ENCODE measurements at places on chromosomes 3 and 15.

DNA sequence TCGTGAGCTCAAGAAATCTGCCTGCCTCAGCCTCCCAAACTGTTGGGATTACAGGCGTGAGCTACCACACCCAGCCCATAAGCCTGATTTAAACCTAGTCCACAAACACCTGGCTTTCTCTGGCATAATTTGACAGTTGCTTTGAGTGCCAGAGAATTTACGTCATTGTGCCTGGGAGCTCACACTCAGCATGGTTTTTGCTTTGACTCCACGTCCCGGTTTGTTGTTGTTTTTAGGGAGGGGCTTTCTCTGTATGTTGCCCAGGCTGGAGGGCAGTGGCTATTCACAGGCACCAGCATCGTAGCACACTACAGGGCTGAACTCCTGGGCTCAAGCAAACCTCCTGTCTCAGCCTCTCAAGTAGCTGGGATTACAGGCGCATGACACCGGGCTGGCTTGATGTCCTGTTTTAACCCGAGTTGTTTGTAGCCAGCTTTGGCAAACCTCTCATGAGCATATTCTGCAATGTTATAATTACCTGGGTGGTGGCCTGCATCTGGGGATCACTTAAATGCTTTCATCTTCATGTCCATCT lies 32.7 kb downstream of the CEMIP start:
- DNase-seq: no peak

GRCh38 chr3:151275091-151275490 lies 3.3 kb downstream of the P2RY14 start:
- DNase-seq: no peak

DNA sequence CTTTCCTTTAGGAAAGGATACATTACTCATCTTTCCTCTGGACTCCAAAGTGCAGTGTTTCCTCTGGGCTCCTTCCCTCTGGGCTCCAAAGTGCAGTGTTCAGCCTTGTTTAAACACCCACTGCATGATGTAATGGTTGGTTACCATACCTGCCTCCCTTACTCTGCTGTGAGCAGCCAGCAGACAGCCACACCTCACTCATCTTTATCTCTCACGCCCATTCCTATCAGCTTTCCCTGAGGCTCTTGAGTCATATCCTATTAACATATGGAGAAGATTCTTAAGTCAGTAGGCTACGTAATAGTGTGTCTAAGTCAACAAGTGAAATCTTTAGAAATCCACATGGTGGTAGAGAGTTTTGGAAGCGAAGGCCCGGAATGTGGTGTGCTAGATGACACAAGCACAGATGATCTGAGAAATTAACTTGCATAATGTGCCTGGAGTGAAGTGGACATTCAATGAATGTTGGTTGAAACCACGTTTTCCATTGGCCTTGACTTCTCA lies 97.2 kb upstream of the CTNNB1 start:
- peak; percentile 19 for DNase-seq

GRCh38 chr3:9846931-9847488 lies 3.2 kb upstream of the RPUSD3 start:
- DNase-seq: no peak

DNA sequence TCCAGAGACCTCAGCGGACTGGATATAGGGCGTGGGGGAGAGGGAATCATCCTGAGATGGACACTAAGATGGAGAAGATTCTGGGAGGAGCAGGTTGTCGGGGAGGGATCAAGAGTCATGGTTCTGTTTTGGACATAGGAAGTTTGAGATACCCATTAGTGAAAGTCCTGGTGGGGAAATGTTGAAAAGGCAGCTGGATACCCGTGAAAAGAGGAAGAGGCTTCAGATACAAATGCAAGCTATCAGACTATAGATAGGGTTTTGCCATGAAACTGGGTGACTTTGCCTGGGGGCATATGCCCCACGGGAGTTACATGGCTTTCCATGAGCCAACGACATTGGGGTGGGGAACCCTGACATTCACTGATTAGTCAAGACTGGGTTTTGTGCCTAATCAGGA lies 1.1 kb upstream of the GPR62 start:
- no peak for DNase-seq

DNA sequence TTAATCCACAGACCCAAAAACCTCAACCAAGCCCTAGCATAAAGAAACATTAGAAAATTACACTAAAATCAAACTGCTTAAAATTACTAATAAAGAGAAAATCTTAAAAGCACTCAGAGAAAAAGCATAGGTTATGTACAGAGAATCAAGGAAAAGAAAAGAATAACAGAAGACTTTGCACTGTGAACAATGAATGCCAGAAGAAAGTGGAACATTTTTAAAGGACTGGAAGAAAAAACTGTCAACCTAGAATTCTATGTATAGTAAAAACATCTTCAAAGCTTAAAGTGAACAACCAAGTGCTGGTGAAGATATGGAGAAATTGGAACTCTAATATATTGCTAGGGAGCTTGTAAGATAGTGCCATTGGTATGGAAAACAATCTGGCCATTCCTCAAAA lies 82.7 kb upstream of the SLC6A11 start:
- no peak for DNase-seq

GRCh38 chr15:48898032-48898431 lies 20.1 kb downstream of the EID1 start:
- DNase-seq: no peak

- no peak for DNase-seq
Measured at GRCh38 chr3:124373524-124373923, 356.7 kb upstream of the UMPS start.

- peak; percentile 57 for DNase-seq
Measured at GRCh38 chr3:38004415-38005075, 14.0 kb downstream of the VILL start.

GRCh38 chr15:74611341-74611740 lies 4.3 kb upstream of the CLK3 start:
- DNase-seq: no peak

GRCh38 chr3:138135833-138136194 lies 3.6 kb upstream of the A4GNT start:
- no peak for DNase-seq

GRCh38 chr15:78127882-78128281 lies 3.4 kb downstream of the CIB2 start:
- DNase-seq: no peak

- no peak for DNase-seq
Measured at GRCh38 chr3:178193846-178194245, 342.4 kb upstream of the KCNMB2 start.

DNA sequence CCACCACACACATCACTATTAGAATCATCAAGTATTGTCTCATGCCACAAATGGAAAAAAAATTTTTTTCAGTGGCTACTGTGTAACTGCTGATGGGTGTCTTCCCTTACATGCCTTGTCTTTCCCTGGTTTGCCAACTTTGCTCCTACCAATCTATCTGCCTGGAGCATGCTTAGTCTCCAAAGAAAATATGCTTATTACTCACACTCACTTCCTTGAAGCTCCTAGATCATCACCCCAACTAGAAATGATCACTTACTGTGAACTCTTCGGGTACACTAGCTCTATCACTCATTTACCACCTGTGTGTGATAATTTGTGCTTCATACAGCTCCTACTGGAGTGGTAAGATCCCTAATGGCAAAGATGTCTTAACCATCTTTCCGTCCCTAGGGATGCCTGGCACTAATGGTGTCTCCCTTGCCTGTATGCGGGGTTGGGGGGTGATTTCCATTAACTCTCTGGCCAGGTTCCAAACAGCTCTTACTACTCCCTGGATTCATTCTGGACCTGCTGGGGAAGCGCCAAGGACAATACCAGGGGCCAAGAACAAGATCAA lies 799 bp downstream of the VPS33B start:
- peak; percentile 2 for DNase-seq

DNA sequence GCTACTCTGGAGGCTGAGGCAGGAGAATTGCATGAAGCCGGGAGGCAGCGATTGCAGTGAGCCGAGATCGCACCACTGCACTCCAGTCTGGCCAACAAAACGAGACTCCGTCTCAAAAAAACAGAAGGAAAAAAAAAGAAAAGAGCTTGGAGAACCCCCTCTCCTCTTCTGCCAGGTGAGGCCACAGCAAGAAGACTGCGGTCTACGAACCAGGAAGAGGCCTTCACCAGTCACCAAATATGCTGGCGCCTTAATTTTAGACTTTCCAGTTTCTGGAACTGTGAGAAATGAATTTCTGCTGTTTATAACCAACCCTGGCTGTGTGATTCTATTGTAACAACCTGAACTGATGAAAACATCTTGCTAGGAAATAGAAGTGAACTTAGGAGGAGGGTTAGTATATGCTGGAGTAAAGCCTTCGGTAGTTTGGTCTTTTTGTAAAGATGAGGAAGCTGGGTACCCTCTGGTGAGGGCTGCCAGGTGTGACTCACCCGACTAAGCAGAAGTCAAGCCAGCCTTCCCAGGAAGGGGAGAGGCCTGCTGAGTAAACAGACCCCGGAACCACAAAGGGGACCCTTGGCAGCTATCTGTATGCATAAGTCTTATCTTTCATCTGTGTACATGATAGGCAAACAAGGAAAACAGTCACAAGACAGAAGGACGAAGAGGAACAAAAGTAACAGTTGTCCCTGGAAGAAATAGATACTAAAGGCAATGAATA lies 78.7 kb downstream of the KLF13 start:
- no peak for DNase-seq

- DNase-seq: peak; percentile 93
Measured at GRCh38 chr3:186617036-186617946, 4.4 kb downstream of the AHSG start.

- DNase-seq: peak; percentile 81
Measured at GRCh38 chr3:71537211-71537611, 46.3 kb downstream of the FOXP1 start.

DNA sequence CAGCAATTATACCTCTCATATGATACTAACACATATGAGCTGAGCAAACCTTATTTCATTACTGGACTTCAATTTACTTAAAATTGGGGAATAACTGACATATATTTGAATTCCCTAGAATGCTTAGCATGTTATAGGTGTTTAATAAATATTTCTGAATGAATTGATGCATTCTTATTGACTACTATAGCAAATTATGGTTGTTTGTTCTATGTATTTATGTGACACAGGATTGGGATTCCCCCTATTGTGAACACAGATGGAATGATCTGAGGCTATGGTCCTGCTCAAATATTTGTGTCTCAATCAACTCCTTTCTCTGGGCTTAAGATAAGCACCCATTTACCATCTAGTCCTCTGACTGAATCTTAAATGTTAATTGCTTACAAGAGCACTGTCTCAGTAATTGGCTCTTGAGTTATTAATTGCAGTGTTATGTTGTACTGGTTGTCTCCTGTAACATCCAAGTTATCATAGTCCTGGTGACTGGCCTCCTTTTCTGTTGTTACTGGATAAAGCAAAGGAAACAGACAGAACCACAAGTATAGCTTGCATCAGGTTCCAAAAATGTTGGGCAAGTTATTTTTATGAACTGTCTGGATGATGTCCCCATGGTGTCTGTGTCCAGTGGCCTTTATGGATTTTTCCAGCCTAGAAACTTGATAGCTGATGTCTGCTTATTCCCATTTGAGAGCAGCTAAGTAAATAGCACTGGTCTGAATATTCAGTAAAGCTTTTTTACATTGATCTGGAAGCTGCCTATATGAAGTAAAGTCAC lies 2.3 kb upstream of the UACA start:
- DNase-seq: peak; percentile 86

DNA sequence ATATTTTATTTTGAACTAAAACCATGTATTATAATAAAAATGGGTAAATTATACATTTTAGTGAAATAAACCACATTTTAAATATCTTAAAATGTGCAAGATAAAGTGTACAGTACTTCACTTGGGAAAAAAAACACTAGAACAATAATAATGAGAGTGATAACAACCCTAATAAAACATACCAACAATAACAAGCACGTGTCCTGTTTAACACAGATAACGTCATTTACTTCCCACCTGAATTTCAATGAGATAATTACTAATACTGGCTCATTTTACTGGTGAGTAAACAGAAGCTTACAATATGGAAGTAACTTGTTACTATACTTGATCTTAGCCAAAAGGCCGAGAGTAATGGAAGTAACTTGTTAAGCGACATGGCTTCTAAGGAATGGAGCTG lies 110.2 kb upstream of the PRTG start:
- no peak for DNase-seq

GRCh38 chr3:196007744-196008335 lies 74.0 kb downstream of the TFRC start:
- no peak for DNase-seq

GRCh38 chr3:147157631-147158030 lies 248.7 kb downstream of the ZIC4 start:
- DNase-seq: no peak

GRCh38 chr15:31225356-31225955 lies 101.2 kb upstream of the KLF13 start:
- DNase-seq: no peak

GRCh38 chr3:13111173-13111872 lies 38.1 kb upstream of the IQSEC1 start:
- no peak for DNase-seq

DNA sequence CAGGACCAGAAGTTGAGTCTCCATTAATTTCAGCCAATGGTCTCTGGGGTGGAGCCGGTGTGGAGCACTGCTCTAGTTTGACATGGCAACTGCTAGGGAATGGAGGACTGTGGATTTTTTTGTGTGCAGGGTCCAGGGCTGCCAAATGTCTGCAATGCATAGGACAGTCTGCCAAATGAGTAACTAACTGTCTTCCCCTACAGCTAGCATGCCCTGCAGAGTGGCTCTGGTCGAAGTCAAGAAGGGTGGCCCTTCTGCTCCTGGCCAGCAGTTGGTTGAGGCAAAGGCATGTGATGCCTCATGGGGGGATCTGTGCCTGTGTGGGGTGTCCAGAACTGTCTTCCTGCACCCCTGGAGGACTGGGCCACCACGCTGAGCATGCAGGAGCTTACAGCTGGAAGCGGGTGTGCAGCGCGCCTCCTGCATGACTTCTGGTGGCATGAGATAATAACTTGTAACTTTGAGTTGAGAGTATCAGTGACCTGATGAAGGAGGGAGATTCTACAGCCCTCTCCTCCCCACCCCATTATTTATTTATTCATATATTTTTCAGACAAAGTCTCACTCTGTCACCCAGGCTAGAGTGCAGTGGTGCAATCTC lies 4.6 kb downstream of the TPRA1 start:
- DNase-seq: no peak

- no peak for DNase-seq
Measured at GRCh38 chr3:197798863-197799262, 7.8 kb downstream of the LRCH3 start.

DNA sequence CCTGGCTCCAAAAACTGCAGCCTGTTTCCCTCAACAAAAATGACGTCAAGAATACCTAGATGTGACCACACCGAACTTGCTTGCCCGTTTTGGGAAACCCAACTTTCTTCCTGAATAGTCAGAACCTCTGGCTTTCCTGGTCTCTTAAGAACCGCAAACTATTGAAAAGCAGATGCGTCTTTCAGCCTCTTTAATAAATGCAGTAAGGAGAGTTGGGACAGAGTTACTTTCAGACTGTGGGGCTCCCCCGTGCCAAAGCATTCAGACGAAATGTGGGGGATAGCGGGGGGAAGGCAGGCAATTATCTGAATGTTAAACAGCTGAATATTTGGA lies 1.2 kb upstream of the PROK2 start:
- no peak for DNase-seq

GRCh38 chr3:50008931-50009330 lies 69.0 kb downstream of the RBM6 start:
- no peak for DNase-seq

- no peak for DNase-seq
Measured at GRCh38 chr3:152610622-152611021, 224.3 kb upstream of the P2RY1 start.

- peak; percentile 7 for DNase-seq
Measured at GRCh38 chr3:109050591-109051167, 67.3 kb downstream of the MORC1 start.

GRCh38 chr15:56017920-56018319 lies 24.5 kb upstream of the NEDD4 start:
- DNase-seq: no peak

Data from brain microvascular endothelial cell (primary cell).